LHCN-M2 (cell line): ENCODE measurements at places on chromosomes 11 and 22.

GRCh38 chr22:18028817-18029527 is 4.6 kb upstream of the MICAL3 start:
- no peak for DNase-seq

DNA sequence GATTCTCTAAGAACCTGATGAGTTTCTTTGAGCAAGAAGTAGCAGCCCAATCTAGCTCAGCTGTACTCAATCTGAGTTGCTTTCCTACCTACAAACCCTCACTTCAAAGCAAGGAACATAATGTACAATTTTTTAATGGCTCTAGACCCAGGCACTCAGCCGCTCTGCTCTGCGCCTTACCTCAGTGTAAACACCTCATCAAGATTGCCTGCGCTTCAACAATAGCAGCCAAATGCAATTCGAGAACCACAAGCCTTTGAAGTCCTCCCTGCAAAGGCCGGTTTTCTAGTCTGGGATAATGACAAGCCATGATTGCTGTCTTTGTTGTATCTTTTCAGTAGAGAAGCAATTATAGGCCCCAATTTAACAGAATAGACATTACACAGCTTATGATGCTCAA is 38.0 kb downstream of the JHY start:
- no peak for DNase-seq

DNA sequence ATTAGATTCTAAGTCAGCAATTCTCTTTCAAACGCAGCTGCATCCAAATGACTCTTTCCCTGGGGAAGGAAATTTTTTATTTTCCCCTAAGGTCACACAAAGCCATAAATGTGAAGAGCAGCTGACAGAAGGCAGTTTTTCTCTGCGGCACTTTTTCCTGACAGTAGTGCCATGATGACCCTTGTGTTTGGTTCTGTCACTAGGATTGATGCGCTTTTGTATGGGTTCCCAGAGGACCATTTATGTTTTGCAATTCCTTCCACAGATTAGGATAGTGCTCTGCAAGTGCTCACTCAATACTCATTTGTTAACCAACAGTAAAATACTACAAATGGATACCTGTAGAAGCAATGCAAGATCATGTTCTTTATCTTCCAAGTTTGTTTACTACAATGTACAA is 359.6 kb upstream of the CTSC start:
- DNase-seq = no peak

- no peak for DNase-seq
These were observed 44.0 kb upstream of the SLC1A2 start for GRCh38 chr11:35463331-35463751.

- DNase-seq = peak; percentile 60
These were observed 168.5 kb downstream of the ARHGAP42 start for GRCh38 chr11:100855466-100856067.

GRCh38 chr22:50283821-50284220 is 13.6 kb upstream of the MAPK11 start:
- no peak for DNase-seq

GRCh38 chr11:95443386-95443785 is 212.4 kb upstream of the SESN3 start:
- no peak for DNase-seq

- peak; percentile 27 for DNase-seq
These were observed 141.1 kb downstream of the RCN1 start for GRCh38 chr11:32231909-32232493.

DNA sequence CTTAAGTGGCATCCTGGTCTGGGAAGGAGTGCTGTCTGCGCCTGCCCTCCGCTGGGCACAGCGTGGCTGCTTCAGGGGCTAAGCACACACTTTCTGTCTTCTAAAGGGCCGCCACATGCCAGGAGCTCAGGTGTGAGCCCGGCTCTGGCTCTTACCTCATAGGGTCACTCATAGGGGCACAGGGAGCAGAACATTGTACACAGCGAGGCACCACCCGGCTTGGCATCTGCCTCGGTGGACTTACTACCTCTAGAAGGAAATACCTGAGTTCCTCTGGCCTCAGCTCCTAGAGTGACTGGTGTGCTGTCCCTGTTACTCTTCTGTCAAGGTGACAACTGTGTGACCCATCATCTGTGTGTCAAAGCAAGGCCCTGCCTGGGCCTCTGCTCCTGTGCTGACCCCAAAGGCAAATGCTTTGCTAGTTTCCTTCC is 13.4 kb downstream of the NEAT1 start:
- peak; percentile 40 for DNase-seq

DNA sequence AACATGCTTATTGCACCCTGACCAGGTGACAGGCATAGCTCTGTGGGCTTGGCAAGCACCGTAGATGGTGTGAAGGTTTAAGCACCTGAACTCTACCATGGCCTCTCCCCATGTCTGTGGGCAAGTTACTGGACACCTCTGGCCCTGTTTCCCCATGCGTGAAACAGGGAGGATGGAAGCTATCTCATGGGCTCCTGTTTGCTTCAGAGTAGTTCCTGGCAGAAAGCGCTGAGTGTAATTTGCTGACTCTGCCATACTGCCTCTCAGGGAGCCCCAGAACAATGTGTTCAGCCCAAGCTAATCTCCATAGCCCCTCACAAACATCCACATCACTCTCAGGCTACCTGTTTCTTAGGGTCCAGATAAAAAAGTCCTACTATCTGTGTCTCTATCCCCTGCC is 2.4 kb downstream of the CBX6 start:
- no peak for DNase-seq

GRCh38 chr11:130840679-130841078 is 75.6 kb downstream of the SNX19 start:
- peak; percentile 43 for DNase-seq

DNA sequence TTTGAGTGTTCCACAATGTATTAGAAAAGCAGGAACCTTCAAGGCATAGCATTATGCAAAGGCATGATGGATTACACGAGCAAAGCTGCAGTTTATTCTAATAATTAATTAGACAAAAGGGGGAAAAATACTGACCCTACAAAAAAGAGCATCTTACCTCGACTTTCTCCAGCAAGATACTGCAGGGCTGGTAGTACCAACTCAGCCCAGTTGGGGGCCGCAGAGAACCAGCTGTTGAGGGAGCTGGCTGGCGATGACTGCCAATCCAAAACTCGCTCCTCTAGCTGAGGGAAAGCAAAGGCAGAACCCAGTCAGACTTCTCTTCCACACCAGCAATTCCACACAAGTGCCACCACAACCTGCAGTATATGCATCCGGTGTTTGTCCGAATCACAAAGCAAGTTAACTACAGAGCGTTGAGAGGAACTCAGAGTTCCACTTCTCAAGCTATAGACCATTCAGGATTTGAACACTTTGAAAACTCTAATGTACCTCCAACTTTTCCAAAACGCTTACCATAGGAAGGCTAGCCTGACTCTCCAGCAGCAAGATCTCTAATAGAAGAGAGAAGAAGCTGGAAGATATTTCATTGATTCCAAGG is 13.7 kb downstream of the NFRKB start:
- peak; percentile 23 for DNase-seq

DNA sequence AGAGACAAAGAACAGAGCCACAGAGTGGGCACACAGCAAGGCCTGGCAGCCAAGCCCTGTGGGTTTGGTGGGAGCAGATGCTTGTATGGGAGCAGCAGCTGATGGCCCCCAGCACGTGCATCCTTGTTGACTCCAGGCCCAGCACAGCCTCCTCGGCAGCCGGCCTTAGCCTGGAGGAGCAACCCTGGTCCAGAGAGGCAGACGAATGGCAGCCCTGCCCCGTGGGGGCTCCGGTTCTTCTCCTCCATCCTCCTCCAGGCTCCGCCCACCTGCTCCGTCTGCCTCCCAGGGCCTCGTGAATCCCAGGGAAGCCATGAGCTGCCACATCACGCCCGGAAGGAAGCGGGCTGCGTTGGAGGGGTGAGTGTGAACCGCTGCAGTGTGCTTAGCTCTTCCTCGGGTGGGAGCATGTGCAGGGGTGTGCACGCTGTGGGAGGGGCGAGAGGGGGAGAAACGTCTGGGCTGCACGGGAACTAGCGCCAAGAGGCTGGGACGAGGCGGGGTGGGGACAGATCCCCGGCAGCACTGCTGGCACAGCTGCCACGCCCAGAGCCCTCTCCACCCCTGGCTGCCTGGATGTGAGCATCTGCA is 36.3 kb upstream of the JAM3 start:
- no peak for DNase-seq

DNA sequence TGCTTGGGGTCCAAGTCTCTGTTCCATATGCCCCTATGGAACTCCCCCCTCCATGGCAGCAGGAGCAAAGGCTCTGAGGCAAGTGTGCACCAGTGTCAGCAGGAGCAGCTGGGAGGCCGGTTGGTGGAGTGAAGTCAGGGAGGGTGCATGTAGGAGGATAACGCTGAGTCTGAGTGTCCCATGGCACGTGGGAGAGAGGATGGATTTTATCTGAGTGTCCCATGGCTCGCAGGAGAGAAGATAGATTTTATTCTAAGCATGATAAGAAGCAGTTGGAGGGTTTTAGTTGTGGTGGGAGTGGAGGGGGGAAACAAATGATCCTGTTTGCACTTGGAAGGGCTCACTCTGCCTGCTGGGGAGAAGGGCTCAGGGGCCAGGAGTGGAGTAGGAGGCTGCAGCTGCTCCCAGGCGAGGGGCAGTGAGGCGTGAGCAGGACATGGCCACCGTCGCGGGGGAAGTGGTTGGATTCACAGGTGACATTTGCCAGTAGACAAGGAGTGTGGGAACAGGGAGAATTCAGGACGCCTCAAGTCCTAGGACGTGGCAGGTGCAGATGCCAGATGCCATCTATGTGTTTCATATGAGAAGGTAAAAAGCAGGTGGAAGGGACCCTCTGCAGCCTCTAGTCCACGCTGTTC is 33.6 kb upstream of the PARVG start:
- no peak for DNase-seq

DNA sequence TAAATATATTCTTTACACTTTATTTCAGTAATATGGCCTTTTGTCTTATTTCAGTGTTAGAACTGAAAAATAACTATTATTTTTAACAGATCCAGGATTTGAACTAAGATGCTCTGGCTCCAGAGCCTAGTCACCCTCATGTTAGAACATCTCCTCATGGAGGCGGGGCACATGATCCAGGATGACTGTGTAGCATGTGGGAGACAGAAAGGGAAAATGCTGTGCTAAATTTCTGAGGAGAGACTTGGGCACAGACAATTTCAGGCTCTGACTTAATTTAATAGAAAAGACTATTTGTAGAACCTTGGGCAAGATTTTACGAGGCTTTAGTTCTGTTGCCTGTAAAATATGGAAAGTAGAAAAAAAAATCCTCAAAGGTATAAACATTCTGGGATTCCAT is 24.1 kb downstream of the CTSC start:
- DNase-seq = no peak

DNA sequence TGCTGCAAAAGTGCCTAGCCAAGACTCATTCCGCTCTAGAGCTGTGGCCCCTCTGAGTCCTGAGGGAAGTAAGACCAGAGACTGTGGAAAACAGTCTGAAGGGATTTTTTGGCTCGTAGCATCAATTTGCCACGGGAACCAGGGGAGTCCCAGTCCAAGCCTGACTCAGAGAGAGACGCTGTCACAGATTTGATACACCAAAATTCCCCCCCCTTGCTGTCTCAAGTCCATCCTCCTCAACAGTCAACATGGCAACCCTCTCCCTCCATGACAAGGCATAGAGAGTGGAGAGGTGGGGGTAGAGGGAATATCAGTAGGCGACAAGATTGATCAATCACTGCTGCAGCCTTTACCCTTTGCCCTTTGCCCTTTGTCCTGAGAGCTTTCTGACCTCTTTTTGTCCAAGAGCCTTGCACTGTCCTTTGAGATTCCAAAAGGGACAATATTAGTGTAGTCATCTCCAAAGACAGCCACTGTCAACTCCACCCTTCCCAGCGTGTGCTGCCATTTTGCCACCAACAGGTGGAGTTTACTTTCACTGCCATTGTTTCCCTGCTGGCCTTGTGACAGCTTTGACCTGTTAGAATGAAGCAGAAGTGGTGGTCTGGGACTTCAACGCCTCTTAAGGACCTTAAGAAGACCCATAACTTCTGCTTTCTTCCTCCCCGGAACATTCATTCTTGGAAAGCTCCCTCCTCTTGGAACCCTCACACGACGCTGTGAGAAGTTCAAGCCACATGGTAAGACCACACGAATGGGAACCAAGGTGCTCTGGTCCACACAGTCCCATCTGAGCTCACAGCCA is 7.3 kb downstream of the SLC15A3 start:
- DNase-seq = no peak

- no peak for DNase-seq
These were observed 3.6 kb downstream of the SLC43A1 start for GRCh38 chr11:57511741-57512430.

- DNase-seq = no peak
These were observed 44.1 kb upstream of the TP53I11 start for GRCh38 chr11:44994753-44995152.

DNA sequence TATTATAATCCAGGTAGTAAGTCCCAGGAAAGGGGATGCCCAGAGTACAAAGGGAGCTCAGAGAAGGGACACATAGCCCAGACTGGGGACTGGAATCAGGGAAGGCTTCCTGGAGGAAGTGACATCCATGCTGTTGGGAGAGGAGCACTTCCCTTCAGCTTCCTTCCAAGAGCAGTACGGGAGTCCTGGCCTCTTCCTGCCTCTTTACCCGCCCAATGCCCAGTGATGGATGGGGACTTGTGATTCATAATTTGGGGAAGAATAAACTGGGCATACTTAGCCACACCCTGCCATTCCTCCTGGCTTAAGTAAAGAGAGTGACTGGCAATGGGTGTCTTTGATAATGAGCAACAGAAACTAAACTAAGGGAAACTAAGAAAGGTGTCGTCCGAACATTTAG is 11.5 kb downstream of the C11orf91 start:
- peak; percentile 83 for DNase-seq

GRCh38 chr11:76653674-76654284 is 16.8 kb downstream of the LRRC32 start:
- no peak for DNase-seq

GRCh38 chr11:10529279-10529678 is 11.7 kb downstream of the RNF141 start:
- no peak for DNase-seq

- DNase-seq = no peak
These were observed 6.7 kb upstream of the PPARA start for GRCh38 chr22:46143491-46144147.

DNA sequence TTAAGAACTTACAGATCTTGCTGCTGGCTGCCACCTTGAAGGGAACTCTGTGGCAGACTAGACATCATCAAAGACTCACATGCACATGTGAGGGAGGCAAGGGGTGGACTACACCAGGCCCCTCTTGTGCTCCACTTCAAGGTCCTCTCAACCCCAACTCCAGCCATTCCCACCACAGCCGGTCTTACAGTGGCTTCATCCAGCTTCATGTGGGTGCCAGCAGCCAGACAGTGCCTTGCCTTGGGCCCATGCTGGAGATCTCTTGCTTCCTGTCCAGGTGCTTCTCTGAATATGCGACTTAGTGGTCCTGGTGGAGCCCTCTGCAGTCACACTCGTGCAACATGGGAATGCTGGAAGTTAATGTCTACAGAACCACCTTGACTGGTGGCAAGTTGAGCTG is 44.6 kb upstream of the WNT7B start:
- DNase-seq = no peak

GRCh38 chr11:47415091-47415854 is 6.9 kb downstream of the SLC39A13 start:
- DNase-seq = no peak
